WERI-Rb-1 (cell line): ENCODE measurements at places on chromosomes 13 and 19.
A peak's percentile ranks its signal among the peaks of the same experiment; 100 is the strongest.

DNA sequence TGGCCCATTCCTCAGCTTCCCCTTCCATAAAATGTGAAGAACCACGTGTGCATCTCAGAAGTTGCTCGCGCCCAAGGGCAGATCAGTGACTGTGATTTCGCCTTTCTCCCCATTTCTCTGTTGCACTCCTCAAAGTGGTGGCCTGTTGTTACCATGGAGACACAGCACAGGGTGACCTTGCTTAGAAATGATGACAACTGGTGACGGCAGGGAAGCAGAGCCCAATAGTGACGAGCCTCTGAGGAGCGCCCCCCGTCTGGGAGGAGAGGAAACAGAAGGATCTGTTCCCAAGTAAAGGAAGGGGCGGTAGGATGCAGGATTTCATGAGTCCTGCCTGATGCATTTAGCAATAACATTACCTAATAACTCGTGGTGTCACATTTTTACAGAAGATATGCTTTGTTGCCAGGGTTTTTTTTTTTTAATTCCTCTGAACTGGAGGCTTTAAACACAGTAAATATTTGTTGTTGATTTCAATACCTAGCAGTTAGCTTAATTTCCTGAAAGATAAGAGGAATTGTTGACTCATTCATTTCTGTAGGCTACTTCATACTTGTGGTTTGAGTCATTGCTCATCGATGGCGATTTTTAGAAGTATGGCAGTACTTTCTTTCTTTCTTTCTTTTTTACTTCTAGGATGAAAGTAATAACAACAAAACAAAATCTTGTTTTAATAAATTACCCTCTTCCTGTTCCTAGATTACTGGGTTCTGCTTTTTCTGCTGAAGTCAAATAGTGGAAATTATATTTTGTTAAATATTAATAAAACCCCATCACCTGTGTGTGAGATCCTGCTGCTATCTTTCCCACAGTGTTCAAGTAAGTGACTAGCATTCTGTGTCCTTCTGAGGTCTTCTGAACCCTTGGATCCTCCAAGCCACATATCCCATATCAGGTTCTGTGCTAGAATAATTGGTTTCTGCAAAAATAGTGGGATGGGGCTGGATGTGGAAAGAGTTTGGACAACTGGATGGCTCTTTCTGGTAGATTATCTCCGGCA is 36.0 kb downstream of the MBNL2 start:
- no peak for DNase-seq

GRCh38 chr19:47151627-47152026 is 21.0 kb downstream of the SAE1 start:
- no peak for DNase-seq

DNA sequence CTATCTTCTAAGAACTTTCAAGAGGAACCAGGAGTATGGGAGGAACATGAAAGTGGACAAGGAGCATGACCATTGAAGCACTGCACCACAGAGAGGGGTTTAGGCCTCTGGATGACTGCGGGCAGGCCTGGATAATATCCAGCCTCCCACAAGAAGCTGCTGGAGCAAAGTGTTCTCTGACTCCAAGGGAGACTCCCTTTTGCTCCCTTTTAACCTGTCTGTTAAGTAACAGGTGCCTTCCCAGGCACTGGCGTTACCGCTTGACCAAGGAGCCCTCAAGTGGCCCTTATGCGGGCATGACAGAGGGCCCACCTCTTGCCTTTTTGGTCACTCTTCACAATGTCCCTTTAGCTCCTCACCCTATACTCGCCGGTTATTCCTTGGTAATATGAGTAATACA is 666.2 kb downstream of the SLITRK6 start:
- DNase-seq, result no peak

DNA sequence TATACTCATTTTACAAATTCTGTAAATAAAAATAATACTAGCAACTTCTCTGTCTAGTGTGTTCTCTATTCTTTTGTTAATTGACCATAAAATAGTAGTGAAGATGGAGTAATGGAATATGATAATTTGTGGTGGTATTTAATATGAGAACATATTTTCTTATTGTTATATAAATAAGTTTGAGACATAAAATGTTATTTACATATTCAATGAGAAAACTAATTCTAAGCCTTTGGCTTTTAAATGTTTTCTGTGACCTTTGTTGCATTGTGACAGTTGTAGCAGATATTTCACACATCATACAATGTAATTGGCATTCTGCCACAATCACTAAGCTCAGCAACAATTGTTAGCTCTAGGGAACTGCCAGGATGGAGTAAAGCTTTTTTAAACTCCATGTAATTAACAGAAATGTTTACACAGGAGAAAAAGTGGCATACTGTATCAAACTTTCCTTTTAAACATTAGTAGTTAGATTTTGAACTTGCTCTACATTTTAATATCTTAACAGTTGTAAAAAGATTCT is 562.1 kb upstream of the PCDH9 start:
- no peak for DNase-seq

GRCh38 chr13:99303863-99304521 is 3.2 kb downstream of the GPR183 start:
- no peak for DNase-seq

DNA sequence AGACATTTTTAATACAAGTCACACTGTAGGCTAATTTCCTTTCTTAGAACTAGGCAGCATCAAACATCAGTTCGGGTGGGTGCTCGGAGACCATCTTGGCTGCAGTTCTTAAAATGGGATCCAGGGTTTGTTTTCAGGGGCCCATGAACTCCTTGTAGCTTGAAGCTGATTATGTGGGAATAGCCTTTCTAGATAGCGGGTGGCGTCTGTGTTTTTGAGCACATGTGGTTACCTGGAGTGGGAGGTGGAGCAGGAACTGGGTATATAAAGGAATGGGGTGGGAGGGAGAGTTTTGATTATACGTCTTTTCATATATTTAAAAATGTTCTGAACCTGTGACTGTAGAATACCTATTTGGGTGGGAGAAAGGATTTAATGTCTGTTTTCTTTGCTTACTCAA is 12.9 kb downstream of the CLPTM1 start:
- no peak for DNase-seq

DNA sequence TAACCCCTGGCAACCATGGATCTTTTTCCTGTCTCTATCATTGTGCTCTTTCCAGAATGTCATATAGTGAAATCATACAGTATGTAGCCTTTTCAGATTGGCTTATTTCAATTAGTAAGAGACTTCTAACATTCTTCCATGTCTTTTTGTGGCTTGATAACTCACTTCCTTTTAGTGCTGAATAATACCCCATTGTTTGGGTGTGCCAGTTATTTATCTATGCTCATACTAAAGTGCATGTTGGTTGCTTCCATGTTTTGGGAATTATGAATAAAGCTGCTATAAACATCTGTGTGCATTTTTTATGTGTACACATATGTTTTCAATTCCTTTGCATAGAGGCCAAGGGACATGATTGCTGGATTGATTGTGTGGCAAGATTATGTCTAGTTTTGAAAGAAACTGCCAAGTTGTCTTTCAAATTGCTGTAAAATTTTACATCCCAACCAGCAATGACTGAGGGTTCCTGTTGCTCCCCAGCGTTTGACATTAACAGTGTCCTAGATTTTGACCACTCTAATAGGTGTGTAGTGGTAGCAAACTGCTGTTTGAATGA is 358.9 kb downstream of the ITGBL1 start:
- no peak for DNase-seq

DNA sequence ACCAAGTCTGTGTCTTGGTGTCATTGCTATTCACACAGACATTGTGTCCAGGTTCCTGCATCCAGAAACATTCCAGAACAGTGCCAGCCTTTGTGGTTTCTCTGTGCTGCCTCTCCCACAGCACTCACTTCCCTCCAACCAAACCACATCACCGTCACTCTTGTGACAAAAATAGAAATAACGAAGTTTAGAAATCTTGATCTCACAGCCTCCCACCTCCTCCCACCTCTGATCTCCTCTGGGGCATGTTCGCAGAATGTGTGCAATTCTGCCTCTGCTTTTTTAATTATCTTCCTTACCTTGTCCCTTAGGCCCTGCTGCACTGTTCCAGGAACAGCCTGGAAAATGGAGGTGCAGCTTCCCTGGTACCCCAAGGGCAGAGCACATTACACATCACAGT is 8.7 kb upstream of the SERPINE3 start:
- DNase-seq, result no peak

DNA sequence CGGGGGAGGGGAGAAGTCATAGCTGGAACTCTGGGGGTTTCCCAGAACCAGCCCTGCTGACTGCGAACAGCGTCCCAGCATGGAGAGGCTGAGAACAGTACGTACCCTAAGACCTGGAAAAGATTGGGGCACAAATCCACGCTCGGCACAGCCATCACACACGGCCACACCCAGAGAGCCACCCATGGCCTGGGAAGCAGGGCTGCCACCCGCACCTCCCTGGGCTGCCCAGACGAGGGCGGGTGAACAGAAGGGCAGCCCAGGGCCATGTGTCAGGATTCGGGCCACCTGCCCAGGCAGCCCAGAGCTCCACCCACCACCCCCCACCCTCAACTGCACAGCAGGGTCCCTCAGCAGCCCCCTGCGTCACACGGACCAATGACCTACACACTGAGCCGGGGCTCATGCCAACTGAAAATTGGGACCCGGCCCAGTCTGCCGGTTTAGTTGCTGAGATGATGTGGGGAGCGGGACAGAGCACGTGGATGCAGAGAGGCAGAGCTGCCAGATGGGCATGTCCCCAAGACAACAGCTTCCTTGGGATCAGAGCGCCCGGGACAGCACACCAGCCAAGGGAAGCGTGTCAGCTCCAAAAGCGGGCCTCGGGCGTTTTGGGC is 8.5 kb downstream of the UBXN6 start:
- no peak for DNase-seq

- peak; percentile 80 for DNase-seq
These were observed 42.3 kb downstream of the GJA3 start for GRCh38 chr13:20118268-20119140.

DNA sequence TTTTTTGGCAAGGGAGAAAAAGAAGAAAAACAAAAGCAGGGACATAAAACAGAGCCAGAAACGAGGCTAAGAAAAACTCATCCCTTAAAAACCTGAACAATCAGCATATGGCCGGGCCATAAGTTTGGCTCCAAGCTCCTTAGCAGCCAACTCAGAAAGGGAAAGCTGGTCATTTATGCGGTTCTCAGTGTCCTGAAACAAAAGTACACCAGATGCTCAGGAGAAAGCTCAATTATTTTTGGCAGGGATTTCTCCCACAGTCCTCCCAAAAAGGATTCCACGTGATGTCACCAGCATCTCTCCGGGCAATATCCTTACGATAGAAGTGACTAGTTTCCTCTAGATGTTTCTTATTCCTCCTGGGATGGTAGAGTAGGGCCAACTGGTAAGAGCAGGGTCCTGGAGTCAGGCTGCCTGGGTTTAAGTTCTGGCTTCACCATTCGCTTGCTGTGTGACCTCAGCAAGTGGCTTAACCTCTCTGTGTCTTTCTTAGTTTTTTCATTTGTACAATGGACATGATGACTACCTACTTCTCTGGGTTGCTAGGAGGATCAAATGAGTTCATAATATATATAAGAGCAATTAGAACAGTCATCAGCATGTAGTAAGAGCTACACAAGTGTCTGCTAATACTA is 34.0 kb downstream of the PIN1 start:
- no peak for DNase-seq

GRCh38 chr19:10431943-10432735 is 11.8 kb downstream of the PDE4A start:
- peak; percentile 36 for DNase-seq

GRCh38 chr19:3440082-3440481 is 40.2 kb downstream of the SMIM24 start:
- peak; percentile 78 for DNase-seq

DNA sequence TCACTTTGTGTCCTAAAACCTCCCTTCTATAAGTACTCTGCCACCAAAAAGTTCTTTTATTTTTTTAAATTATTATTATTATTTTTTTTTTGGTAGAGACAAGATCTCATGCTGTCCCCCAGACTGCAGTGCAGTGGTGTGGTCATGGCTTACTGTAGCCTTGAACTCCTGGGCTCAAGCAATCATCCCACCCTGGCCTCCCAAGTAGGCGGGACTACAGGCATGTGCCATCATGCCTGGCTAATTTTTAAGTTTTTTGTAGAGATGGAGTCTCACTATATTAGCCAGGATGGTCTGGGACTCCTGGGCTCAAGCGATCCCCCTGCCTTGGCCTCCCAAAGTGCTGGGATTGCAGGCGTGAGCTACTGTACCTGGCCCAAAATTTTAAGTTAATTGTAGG is 29.1 kb upstream of the GPI start:
- no peak for DNase-seq

GRCh38 chr19:40433391-40434216 is 7.8 kb upstream of the SERTAD1 start:
- DNase-seq, result no peak

GRCh38 chr19:43504426-43505185 is at the start of gene PHLDB3:
TSS of gene PHLDB3 (minus strand) at chr19:43504746. CDS start at chr19:43504118, 628 bp downstream.
- peak; percentile 65 for DNase-seq

GRCh38 chr19:52935434-52935833 is 12.2 kb upstream of the ZNF888 start:
- DNase-seq, result no peak

GRCh38 chr13:46170687-46171086 is 11.3 kb downstream of the LCP1 start:
- DNase-seq, result no peak

- no peak for DNase-seq
These were observed 6.3 kb downstream of the ARHGAP45 start for GRCh38 chr19:1073063-1073955.

DNA sequence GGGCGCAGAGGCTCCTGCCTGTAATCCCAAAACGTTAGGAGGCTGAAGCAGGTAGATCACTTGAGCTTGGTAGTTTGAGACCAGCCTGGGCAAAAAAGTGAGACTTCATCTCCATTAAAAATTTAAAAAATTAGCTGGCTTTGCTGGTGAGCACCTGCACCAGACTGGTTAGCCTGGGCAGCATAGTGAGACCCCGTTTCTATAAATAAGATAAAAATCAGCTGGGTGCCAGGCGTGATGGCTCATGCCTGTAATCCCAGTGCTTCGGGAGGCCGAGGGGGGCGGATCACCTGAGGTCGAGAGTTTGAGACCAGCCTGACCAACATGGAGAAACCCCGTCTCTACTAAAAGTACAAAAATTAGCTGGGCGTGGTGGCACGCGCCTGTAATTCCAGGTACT is 32.4 kb downstream of the DPRX start:
- no peak for DNase-seq

DNA sequence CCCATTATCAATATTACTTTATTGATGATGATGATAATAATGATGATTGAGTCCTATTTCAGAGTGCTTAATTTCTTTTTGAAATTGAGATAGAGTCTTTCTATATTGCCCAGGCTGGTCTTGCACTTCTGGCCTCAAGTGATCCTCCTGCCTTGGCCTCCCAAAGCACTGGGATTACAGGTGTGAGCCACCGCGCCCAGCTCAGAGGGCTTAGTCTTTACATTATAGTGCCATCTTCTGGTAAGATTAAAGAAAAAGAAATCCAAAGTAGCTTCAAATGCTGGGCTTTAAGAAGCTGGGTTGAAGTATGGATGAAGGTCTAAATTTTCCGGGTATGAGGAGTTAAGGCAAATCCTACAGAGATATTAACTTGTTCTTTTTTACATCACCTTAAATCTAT is 3.4 kb upstream of the ZNF333 start:
- peak; percentile 25 for DNase-seq
